ENCODE measurements at places on chromosomes 3 and 15. TPM values are rescaled to one million over a fixed set of nuclear protein-coding genes. Genes with fewer than 3 reads are reported as not detected.

DNA sequence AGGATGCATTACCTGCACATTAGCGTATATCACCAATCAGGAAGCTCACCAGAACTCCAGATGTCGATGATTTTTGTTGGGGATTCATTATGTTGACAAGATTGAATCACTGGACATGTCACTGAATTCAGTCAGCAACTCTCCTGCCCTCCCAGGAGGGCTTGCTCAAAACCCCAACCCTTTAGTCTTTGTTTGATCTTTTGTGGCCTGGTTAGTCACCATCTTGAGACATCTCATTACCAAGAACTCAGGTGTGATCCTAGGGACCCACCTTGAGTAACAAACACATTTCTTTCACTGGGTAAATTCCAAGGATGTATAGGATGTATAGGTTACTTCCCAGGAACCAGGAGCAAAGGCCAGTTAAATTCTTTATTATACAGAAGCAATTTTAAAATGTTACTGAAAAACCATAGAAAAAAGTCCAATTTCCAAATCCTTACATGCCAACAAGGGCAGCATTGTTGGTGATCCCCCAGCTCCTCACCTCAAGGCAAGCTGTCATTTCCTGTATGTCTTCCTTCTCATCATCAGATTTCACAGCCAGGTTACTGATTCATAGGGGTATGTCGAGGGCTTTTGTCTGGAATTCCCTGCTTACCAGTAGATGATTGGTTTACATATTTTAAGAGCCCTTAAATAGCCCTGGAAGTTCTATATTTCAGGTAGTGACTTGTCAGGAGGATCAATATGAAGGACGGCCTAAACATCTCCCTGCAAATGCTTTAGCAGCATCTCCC lies 11.7 kb downstream of the SNRPN start:
- DNase-seq, result no peak

- DNase-seq, result no peak
Observed at GRCh38 chr3:78941587-78941986, 826.2 kb downstream of the ROBO1 start.

DNA sequence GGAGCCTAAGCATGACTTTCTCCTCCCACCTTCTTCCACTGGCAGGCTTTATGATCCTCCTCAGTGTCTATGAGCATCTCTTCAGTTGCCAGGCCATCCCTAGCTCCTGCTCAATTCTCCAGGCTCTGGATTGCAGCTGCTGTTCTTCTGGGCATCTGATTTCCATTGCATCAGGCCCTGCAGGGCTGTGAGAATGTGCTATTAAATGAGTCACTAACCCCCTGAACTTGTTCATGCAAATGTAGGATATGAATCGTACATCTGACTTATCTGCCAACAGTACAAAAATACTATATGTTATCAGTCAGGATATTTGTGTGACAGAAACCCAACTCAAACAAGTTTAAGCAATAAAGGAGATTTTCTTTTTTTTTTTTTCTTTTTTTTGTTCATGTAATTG lies 11.9 kb downstream of the GPR176 start:
- DNase-seq, result no peak

DNA sequence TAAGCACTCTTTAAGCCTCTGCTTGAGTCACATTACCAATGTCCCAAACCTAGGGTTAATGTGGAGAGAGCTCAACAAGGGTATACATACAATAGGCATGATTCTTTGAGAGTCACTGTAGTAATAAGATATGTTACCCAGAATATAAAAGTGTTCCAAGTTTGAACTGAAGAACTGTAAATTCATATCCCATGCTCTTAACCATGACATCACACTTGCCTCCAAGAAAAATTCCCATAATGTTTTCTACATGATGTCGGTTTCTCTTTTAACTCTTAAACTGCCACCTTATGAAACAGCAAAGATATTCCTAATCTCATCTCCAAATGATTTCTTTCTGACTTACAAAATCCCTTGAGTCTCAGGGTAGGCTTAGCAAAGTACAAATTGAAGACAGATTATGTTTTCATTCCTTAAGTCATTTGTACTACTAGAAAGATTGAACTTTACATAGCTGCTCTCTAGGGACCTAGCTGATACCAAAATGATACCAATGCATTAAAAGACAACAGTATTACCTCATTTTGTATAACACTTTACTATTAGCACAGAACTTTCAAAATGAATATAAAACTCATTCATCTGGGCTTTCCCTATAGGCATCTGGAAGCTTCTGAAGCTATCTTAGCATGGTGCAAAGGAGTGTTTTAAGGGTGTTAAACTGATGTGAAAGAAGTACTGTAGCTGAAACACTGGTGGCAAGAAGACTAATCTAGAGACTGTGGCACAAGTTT lies 127.1 kb downstream of the KCNMB2 start:
- DNase-seq, result no peak

GRCh38 chr15:39180483-39180933 lies 400.4 kb upstream of the THBS1 start:
- DNase-seq, result no peak

GRCh38 chr15:50107591-50108408 lies 11.2 kb downstream of the ATP8B4 start:
- no peak for DNase-seq

DNA sequence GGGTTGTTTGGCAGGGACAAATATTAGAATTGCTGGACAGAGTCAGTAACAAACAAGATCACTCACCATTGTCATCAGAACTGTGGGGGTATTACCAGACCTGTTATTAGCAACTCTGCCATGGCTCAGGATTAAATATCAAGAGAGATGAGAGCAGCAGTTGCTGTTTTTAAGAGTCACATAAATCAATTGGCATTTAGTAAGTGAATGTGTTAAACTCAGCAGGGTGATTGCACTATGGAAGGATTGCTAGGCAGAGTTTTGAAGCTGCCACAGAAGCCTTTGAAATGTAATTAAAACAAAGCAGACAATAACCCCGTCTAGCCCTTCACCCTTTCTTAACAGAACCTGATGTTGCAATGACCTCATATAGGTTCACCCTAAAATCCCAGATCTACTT lies 238.8 kb downstream of the GAP43 start:
- no peak for DNase-seq

DNA sequence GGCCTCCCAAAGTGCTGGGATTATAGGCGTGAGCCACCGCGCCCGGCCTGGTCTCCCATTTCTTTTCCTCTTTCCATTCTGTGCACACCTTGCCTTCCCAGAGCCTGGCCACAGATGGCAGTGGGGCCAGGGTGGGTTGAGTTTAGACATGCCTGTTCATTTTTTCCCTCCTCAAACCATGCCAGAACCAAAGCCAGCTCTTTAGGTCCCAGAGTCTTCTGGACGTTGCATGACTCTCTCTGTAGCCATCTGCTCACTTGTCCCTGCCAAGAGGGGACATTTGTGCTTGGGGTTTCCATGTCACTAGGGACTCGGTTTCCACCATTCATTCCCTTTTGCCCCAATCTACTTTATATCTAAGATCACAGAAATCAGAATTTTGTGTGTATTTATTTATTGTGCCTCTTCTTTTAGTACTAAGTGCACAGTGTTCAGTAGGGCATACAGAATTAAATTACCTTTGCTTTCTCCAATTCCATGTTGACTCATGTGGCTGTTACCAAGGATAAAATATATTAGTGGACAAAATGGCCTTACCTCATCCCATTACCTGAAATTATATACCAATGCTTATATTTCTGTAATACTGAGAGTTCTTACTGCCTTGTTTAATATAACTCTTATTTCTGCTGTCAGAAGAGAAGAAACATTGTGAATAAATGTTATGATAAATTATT lies 49.6 kb downstream of the USP13 start:
- no peak for DNase-seq

- DNase-seq, result no peak
Observed at GRCh38 chr3:97949743-97950142, 22.5 kb downstream of the RIOX2 start.

GRCh38 chr15:68330901-68331300 lies 53.4 kb downstream of the FEM1B start:
- no peak for DNase-seq

DNA sequence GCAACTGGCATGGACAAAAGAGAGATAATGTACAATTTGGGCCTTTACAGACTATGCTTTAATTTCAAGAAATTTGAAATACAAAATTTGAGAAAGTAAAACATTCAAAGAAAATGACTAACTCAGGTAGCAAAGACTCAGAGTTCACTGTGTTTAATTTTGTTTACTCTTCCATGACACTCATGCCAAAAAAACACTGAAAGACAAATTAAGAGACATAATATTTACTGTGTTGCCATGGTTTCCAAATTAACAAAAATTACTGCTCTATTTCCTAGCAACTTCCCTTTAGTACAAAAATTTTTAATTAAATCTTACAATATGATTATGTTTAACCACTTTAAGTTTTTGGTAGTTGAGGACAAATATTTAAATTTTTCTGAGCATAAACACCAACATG lies 29.6 kb downstream of the LRRFIP2 start:
- DNase-seq, result no peak

GRCh38 chr3:79354179-79354688 lies 413.6 kb downstream of the ROBO1 start:
- DNase-seq, result no peak

Gene FBXO40
- not detected for total RNA-seq

Gene ZNF80
- total RNA-seq, result not detected

Gene SLCO3A1
- 6.3 TPM for total RNA-seq

Gene RIOX2
- total RNA-seq, result 22.6 TPM

Gene ALG1L2
- 1.4 TPM for total RNA-seq
